ENCODE measurements at places on chromosomes 5 and 9.

GRCh38 chr5:96614110-96614691, 48.0 kb upstream of the CAST start:
- DNase-seq, result peak; percentile 70

GRCh38 chr9:106864373-106865143, 1.6 kb downstream of the ZNF462 start:
- no peak for DNase-seq

GRCh38 chr9:87127978-87128614, 180.8 kb upstream of the GAS1 start:
- DNase-seq, result no peak

DNA sequence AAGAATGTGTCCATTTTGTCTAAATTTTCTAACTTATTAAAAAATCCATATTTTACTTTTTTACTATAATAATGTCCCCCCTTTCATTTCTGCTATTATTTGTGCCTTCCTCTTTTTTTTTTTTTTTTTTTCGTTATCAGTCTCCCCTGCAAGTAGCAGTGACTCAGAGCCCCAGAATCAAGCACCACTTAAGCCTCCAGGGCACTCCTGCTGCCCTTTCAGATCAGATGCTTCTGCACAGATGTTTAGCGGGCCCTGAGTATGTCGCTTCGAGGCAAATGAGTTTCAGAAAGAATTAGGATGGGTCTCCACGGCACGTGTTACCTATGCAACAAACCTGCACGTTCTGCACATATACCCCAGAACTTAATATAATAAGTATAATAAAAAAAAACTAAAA, 11.7 kb downstream of the MED7 start:
- no peak for DNase-seq

DNA sequence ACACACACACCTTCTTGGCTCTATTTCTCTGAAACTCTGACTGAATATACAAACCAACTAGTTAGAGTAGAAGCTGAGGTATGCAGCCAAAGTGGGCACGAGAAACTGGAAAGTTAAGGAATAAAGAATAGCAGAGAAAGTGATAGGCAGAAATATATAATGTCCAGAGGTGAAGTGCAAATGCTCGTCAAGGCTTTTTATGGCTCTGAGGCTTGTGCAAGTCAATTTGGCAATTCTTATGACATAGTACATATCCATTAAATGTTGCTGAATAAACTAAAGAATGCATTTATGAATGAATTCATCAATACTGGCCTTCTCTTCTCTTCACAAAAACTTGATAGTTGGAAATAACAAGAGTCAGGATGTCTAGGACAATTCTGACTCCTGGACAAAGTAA, 490.1 kb upstream of the DMAC1 start:
- DNase-seq, result no peak

DNA sequence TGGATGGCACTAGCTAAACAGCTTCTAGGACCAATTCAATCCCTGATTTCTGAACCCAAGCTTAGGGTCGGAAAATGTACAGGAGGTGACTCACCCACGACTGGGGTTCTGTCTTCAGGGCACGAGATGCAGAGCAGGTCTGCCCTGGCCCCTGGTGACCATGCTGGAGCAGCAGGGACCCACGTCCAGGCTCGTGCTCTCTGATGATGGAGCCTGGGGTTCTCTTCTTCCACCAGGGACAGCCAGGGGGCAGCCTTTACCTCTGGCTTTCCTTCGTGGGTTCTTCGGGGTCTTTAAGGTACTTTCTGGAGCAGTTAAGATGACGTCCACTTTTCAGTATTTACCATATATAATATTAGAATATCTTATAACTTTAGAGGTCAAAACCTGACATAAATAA, 2.1 kb downstream of the CFAP77 start:
- DNase-seq, result peak; percentile 50

- no peak for DNase-seq
Observed at GRCh38 chr9:121105531-121105930, 30.8 kb downstream of the CNTRL start.

- peak; percentile 23 for DNase-seq
Observed at GRCh38 chr5:181167814-181168488, 20.6 kb downstream of the OR2V2 start.

- DNase-seq, result no peak
Observed at GRCh38 chr5:6197427-6197826, 180.9 kb downstream of the MED10 start.

DNA sequence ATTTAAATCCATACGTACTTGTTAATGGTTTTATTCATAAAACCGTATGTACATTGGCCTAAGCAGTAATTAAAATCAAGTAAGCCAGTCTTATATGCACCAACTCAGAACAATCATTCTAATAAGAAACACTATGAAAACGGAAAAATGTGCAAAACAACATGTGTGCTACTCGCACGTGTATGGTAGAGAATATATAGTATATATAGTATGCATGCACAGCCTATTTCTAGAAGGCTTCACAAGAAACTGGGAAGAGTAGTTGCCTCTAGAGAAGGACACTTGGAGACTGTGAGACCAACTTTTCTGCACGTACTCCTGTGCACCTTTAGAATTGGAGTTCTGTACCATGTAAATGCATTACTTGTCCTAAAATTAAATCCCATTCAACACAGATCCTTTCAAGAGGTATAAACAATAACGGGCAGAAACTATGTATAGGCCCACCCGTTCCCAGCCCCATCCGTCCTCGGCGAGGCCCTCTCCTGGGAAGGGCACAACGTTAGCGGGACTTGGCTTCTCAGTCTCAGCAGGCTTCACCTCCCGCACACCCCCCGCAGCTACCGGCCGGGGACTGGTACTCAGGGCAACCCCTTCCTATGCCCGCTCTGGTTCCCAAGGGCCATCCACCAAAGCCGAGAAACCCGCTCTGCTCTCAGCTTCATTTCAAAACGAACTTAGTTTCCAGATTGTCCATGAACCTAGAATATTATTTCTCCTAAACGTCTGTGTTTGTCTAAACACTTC, 2.0 kb downstream of the CDC14B start:
- DNase-seq, result no peak

- DNase-seq, result no peak
Observed at GRCh38 chr5:54904425-54904824, 81.0 kb downstream of the ESM1 start.

GRCh38 chr9:79551586-79551985, 20.2 kb upstream of the TLE4 start:
- no peak for DNase-seq
